Activated CD8-positive, alpha-beta memory T cell treated with anti-CD3 and anti-CD28 coated beads for 1 hour (primary cell): ENCODE measurements at places on chromosomes 1 and 21.

- no peak for DNase-seq
Measured at GRCh38 chr1:5634893-5635292, 357.3 kb downstream of the NPHP4 start.

DNA sequence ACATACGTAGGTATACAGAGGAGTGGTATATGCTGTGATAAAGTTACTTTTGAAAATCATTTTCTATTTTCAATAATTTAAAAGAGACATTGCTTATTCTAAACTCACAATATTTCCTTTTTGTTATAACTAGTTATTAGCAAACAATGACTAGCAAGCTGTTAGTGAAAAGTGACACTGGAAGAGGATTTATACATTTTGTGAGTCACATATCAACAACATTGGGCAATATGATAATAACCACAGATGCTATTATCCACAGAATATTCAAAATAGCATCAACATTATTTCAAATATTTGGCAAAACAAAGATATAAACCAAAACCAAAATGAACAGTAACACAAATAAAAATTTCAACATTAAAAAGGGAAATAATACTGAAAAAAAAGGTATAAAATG, 104.0 kb upstream of the HP1BP3 start:
- no peak for DNase-seq

DNA sequence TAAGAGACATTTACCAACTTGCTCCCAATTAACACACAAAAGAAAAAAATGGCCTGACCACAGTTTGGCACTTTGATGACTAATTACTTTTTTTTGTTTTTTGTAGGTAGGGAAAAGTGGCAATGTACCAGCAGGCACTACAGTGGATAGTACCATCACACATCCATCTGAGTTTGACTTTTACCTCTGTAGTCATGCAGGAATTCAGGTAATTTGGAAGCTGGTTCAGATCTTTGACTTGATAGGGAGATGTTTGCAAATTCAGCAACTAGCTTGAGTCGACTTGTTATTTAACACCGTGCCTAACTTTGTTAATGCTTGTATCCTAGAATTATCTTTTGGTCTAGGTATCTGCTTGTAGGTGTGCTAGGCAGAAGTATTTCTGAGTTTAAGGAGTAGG, 33.0 kb upstream of the AGO1 start:
- DNase-seq: no peak

GRCh38 chr1:223709598-223709997, 2.7 kb upstream of the CAPN2 start:
- DNase-seq: no peak

- no peak for DNase-seq
Measured at GRCh38 chr1:211975152-211975941, 60.0 kb downstream of the INTS7 start.

- no peak for DNase-seq
Measured at GRCh38 chr1:15225461-15225860, 21.6 kb upstream of the FHAD1 start.

DNA sequence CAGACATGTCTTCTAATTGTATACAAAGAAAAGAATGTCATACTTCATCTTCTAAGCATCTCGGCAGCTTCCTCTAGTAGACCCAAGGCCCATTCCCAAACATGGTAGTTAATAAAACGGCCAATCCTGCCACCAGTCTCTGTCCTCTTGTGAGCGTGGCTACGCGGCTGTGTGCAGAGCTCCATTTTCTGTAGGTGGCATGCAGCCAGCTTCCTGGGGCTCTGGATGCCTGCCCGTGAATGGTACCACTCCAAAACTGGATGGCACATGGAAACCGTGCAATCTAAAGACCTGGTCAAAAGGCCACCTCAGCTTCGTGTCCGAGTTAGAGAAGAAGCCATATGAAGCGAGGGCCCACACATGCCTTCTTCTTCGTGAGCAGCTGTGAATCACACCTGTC, 110.7 kb downstream of the SIPA1L2 start:
- DNase-seq: no peak

DNA sequence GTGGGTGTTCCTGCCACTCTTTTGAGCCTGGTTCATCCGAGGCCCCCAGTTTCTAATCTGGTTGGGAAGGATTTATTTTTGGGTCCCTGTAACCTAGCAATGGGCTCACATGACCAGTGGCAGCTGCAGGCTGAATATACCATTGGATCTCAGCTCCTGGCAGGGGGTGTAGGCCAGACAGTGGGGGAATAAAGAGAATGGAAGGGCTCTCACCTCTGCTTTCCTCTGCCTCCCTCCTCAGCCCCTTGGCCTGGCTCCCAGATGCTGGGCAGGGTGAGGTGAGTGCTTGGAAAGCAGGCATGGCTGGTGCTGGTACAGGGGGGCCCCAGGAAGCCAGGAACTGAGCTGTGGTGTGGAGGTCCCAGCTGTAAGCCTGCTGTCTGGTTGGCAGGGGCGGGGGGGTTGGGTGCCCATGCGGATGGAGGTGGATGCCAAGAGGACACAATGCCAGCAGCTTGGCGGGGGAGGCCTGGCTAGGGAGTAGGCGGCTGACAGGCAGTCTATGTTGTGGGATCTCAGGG, 3.6 kb upstream of the GPR61 start:
- no peak for DNase-seq

DNA sequence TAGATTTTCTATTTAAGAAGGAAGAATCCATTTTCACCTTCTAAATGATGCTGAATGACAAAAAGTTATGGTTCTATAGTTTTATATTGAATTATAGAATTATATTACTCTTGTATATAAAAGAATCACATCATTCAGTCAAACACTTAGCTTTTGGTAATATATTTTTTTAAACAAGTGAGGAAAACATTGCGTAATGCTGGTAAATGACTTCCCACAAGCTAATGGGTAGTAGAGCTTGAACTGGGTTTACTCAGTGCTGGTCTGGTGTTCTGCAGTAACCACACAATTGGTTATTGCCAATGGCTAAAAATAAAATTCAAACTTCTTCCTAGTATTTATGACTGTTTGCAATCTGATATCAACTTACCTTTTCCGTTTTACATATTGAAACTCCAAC, 10.6 kb upstream of the GIPC2 start:
- DNase-seq: no peak

- no peak for DNase-seq
Measured at GRCh38 chr1:186927884-186928283, 99.1 kb downstream of the PLA2G4A start.

GRCh38 chr21:35423709-35424108, 374.6 kb upstream of the RUNX1 start:
- no peak for DNase-seq

DNA sequence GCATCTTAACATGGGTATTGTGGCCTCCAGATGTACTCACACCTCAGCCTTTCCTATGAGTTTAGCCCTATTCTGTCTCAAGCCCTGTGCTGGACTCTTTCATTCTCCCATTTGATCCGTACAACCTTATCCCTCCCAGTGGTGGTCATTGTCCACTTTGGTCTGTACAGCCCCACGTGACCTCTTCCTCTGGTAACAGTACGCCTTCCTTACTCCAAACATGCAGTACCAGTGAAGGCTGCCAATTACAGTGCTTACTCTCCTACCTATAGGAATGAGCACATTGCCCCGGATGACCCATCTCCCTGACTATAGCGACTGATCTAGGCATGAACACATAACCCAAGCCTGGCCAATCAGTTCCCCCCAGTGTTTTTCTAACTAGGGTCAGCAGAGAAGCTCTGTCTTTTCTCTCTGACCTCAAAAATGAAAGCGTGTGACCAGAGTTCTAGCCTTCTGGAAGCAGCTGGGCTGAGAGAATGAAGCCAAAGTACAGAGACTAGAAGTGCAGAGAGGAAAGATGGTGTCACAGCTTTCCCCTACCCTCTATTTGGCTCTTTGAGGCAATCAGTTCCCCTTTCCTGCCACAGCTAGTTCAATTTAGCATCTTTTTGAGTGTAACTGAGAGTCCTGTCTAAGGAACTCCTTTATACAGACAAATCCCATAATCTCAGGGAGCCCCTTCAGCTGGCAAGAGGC, 9.9 kb upstream of the QSOX1 start:
- no peak for DNase-seq

GRCh38 chr1:33155877-33156538, 25.8 kb downstream of the TRIM62 start:
- DNase-seq: no peak

DNA sequence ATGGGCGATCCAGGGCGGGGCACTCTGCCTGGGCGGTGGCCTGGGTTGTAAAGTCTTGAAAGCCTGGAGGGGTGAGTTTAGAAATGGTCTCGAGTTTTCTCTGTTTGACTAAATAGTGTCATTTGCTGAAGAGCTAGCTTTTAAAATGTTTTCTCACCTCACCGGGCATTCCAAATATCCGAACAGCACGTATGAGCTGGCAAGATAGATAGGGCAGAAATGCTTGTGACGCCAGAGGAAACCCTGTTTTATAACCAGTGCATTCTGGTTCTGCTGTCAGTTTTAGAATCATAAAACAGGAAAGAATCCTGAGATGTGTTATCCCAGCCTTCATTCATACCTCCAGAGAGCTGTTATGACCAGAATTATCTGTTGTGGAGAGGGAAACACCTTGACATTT, 725 bp downstream of the RTCA start:
- DNase-seq: no peak

DNA sequence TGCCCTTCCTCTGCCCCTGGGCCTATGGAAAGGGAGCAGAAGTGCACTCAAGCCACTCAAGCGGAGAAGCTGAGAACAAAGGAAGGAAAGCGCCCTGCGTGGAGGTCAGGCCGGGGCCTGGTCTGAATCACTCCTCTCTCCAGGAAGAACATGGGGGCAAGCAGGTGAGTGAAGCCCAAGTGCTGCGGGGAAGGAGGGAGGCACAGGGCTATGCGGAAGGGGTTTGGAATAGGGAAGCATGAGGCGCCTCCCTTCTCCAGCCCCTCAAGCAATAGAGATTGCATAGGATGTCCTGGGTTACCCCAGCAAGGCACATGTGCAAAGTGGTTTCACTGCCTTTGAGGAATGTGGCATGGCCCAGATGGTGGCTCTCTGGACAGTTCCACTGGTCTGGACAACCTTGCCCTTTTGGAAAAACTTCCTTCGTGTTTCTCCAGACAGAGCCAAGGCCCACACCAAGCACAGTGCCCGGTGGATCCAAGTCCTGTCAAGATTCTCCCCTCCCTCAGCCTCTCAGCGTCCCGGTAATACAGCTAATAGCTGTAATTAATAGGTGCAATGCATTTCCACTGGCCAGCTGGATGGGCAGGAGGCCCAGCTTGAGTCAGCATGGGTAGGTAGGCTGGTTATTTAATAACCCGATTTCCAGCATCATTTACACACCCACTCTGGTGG, 13.7 kb downstream of the BLACAT1 start:
- DNase-seq: no peak

GRCh38 chr1:22236166-22236565, 93.3 kb upstream of the WNT4 start:
- DNase-seq: no peak

GRCh38 chr1:198318085-198318484, 161.3 kb downstream of the NEK7 start:
- no peak for DNase-seq

DNA sequence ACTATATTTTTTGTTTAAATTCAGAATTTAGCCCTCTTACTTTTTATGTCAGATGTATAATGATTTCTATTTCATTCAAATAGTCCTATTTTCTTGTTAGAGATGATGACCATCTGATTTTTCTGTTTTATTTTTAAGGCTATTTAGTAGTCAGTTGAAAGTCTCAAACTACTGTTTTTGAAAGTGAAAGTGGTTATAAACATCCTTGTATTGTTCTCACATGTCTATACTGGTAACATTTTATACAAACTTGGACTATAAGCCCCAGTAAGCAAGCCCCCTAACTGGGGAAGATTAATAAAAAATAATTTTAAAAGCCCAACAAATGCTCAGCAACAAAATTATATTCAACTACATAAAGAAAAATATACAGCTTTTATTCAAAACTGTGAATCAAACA, 271.3 kb upstream of the RGS18 start:
- DNase-seq: no peak

DNA sequence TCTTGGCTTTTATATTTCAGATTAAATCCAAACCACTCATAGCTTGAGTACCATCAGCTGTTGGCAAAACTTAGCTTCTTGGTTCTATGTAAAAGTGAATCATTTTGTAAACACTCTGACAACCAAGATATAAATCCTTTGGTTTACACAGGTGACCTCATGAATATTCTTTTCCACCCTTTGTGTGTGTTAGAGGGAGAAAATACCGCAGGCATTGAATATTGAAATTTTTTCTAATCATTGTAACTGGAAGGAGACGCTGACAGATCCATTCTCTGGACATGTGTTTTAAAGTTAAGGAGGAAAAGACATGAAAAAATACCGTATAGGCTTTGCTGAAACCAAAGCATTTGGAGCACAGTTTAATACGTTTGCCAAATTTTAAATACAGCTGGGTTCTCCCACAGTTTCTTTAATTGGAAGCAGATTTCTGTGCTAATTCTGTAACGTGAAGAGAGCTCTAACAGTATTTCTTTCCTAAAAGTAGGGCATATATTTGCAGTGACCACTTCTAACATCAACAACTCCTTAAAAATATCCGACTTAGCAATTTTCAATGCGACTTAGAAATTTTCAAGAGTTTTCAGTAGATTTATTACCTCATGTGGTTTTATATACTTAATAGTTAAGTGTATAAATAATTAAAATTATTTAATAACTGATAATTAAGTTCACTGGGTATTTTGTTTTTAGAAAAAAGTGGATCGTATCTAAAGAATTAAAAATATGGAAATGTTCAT, 388.2 kb downstream of the USP25 start:
- DNase-seq: no peak

- no peak for DNase-seq
Measured at GRCh38 chr1:153771841-153772593, 3.2 kb upstream of the SLC27A3 start.
